Endothelial cell (in vitro differentiated cells): ENCODE measurements at places on chromosomes 4 and X.

- no peak for DNase-seq
These were observed 303.0 kb downstream of the EPHA5 start for GRCh38 chr4:65367306-65367705.

DNA sequence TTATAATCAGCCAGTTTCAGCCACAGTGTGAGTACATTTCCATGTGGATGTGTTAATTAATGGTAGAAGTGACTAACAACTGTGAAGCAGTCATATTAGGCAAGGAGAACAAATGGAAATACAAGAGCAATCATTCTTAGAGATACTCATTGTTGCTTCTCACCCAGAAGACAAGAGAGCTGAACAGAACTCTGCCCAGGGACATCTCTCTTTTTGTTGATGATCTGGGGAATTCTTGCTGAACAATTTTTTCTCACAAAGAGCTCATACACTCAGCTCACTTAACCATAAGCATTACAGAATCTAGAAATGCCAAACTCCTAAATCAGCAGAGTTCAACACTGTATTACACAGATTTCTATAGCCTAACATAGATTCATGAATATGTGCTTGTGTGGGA lies 150.1 kb downstream of the COMMD8 start:
- no peak for DNase-seq

DNA sequence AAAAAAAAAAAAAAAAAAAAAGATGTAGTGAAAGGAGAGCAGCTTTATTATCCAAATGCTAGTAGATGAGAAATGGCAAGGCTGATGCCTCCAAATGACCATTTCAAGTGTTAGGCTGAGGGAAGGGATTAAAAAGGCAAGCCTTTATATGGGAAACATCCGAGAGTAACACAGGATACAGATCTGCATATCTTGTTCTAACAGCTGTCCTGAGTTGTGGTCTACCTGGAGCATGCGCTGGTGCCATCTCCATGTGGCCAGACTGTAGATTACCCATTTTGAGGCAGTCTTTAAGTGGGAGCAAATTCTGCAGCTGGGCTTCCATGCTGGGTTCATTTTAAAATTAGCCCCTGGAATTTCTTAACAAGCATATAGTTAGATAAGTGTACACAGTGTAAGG lies 26.0 kb upstream of the ELF2 start:
- no peak for DNase-seq

GRCh38 chr4:178917756-178918155 lies 1475.5 kb upstream of the AGA start:
- DNase-seq: no peak

GRCh38 chr4:121900132-121900983 lies 30.1 kb upstream of the BBS7 start:
- peak; percentile 59 for DNase-seq

DNA sequence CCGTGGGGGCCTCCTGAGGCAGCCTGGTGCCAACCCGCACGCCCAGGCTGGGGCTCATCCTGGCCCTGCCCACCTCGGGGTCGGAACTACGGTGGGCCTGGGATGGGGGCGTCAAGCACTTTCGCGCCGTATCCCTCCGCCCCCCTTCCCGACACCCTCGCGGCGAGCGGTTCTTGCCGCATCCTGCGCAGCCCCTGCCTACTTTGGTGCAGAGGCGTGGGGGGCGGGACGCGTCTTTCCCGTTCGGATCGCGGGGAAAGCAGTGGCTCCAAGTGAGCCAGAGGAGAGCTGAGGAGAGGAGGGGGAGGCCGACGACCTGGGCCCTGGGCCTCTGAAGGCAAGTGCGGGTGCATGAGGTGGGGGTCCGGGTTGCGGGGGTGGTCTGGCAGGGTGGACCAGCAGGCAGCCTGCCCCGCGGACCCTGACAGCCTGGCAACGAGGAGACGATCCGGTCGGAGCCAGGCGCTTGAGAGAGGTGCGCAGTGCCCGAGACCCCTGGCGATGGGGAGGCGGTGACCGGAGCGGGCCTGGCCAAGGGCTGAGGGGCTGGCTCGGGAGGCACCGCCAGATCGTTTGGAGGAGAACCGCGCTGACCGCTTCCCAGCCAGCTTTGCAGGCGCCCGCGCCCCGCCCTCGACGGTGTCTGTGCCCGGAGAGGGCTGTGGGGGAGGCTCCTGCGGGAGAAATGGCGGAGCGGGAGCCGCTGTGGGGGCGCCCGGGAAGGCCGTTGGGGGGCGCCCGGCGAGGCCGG lies at the start of gene GPRASP2:
TSS of gene GPRASP2 (plus strand) at position 233 of the 751 bp plus-strand sequence. CDS start 2,422 bp downstream, outside the sequence.
- peak; percentile 36 for DNase-seq

DNA sequence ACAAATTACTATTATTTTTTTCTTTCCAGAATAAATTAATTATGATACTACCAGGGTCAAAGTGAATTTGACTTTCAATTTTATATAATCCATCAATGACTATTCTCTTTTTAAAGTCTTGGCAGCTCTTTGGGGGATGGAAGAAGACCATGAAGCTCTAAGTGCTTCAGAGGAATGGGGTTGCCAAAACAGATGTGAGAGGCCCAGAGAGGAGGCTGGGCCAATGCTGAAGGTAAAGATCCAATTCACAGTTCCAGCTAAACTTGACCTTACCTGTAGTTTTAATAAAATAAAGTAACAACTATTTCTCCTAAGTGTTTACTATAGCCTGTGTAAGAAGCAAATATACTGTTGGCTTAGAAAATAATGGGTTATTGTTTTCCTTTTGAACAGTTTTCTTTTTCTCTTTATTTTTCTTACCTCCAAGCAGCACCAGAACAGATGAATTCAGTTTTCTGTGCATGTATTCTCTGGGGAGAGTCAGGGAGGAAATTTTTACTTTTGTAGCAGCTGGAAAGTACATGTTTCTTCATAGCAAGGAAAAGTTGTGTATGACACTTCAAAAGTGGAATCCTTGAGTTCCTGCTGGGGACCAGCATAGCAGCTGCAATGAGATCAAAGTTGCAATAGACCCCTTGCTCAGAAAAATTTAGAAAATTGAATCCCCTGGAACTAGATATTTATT lies 104.9 kb downstream of the CEP44 start:
- no peak for DNase-seq

GRCh38 chr4:76301775-76302162 lies 4.8 kb upstream of the STBD1 start:
- DNase-seq: no peak

DNA sequence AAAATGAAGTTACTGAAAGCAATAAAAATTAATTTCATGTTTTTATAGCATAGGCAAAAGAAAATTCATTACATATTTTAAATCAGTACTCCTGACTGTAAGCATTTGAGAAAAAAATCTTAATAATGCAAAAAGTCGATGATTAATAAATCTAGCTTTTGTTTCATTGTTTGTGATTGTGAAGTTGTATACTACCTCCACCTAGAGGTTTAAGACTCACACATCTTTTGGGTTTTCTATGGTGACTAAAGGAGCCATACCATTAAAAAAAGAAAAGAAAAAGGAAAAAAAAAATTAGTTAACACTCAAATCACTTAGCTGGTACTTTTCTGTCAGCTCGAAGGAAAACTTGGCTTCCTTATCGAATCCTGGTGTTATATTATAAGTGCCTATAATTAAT lies 2.0 kb downstream of the GABRA2 start:
- no peak for DNase-seq

GRCh38 chr4:138693526-138693925 lies 322.1 kb upstream of the NOCT start:
- no peak for DNase-seq

- no peak for DNase-seq
These were observed 142.4 kb downstream of the SMIM20 start for GRCh38 chr4:26056406-26056805.

DNA sequence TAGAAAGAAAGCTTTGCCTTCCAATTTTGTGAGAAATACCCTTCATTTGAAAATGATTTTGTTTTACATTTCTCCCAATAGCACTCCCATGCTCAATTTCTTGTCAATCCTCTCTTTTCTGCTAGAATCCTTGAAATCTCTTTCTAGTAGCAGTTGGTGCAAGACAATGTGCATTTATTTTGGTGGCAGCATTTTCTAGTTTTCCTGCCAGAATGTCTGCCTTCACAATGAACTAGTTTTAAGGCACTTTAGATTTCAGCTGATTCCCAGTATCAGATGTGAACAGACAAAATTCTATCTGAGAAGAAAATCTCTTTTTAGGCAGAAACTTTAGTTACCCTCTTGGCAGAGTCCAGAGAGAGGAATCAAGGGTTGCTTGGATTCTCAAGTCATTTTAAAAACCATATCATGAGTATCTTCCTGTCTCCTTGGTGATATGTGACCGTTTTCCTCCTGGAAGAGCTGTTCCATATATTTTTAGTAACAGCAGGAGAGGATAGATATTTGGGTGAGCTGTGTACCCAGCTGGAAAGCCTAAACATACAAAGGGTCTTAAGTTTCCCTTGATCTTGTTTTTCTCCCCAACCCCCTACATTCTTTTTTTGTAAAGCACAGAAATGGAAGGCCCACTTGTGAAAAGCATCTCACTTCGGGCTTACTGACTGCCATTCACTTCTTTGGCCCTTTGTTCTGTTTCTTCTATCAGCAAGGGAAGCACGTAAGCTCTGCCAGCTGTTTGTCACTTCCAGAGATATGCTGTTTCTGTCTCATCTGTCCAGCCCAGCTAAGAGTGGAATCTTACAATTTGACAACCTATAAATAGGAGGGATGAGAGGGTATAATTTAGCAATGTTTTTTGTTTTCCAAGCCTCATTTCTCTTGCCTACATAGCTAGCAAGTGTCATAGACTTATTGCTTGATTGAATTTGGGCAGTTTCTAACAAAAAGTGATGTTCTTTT lies 38.7 kb downstream of the TSPAN7 start:
- DNase-seq: no peak

GRCh38 chrX:37076983-37077382 lies 68.8 kb downstream of the FAM47C start:
- DNase-seq: no peak

GRCh38 chr4:135917011-135917410 lies 1615.3 kb downstream of the PCDH18 start:
- no peak for DNase-seq

DNA sequence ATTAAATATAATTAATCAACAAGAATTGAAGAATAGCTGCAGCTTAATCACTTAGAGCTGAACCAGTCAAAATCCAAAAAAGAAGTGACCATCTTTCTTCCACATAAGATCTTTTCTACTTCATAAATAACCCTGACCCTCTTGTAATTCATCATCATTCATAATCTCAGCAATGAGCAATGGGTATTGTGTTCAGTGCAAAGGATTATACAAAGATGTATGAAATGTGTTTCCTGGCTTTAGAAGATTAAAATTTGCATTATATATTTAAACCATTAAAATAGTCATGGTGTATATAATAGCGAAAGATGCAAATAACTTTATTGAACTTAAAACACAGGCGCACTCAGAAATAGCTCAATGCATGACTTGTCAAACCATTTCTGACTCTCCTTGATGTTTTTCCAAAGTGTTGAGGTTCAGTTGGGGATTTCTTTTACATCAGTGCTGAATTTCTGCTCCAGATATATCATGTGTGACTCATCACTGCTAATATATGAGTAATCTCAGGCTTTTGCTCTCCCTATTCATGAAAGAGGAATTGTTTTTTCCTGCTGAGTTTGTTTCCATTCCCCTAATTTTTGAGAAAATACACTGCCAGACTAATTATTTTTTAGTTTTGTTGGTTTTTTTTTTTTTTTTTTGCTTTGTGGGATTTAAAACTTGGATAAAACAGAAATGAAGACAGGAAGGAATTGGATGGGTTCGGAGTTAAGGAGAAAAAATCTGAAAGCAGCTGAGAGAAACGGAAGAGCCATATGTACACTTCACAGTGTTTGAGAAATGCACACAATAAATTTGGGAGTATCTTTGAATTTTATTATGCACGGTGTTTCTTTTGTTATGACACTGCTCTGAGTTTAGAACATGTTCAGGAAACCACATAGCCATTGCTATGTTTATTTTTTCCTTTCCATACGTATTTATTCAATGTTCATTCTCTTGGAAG lies 290.1 kb upstream of the PCDH7 start:
- DNase-seq: no peak

GRCh38 chr4:4195354-4195753 lies 31.4 kb downstream of the OTOP1 start:
- no peak for DNase-seq

DNA sequence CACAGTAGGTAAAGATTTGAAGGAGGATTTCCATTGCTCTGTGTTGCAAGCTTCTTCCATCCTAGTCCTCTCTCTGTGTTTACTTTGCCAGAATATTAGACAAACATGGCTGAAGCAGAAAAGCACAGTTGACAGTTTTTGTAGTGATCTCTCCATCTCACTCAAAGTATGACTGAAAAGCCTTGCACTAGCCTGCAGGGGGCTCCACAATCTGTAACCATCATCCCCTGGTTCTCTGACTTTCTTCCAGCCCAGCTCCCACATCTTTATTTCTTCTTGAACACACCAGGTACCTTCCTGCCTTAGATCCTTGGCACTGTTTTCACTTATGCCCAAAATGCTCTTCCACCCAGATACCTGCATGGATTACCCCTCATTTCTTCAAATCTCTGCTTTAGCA lies 34.1 kb upstream of the HHIP start:
- DNase-seq: peak; percentile 21

DNA sequence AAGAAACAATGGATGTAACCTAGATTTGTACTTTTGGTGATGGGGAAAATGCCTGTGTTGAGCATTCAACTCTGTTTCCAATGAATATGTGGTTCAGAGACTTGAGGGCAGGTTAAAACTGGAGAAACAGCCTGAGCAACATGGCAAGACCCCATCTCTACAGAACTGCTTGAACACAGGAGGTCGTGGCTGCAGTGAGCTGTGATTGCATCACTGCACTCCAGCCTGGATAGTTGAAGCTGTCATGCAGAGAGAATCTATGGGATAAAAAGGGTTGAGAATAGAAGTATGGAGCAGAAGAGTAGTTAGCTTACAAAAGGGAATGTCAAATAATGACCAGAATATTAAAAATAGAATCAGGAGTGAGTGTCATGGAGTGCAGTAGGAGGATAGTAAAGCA lies 134.8 kb upstream of the PDE5A start:
- DNase-seq: no peak

DNA sequence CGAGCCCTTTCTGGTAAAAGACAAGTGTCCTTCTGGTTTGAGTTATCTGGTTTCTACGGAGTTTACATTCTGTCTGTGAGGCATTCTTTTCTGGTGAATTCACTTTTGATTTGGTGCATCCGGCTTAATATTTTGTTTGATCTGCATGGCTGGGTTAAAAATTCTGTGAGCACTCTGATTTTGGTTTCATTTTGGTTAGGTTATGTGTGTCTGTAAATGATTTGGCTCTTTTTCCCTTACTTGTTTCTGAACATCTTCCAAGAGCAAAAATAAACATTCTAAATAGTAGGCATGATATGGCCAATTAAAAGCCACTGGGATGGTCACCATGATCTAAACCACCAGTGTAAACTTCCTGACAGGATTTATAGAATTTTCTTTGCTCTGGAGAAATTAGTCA lies 85.7 kb upstream of the PTPN13 start:
- no peak for DNase-seq

DNA sequence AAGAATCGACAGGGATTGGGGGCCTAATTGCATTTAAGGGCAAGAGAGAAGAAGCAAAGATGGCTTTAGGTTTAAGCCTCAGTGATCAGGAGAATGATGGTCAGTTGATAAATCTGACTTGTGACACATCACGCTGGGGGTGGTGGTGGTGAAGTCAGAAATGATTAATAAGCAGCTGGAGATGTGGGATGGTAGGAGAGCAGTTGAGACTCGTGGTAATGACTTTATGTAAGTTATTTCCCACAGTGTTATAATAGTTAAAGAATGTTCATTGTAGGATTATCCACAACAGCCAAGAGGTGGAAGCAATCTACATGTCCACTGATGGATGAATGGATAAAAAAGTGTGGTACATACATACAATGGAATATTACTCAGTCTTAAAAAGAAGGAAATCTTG lies 178.9 kb upstream of the GPC4 start:
- no peak for DNase-seq
